C1 segment of cervical spinal cord (tissue), 14 donors: ENCODE measurements at places on chromosomes 1 and 21.

DNA sequence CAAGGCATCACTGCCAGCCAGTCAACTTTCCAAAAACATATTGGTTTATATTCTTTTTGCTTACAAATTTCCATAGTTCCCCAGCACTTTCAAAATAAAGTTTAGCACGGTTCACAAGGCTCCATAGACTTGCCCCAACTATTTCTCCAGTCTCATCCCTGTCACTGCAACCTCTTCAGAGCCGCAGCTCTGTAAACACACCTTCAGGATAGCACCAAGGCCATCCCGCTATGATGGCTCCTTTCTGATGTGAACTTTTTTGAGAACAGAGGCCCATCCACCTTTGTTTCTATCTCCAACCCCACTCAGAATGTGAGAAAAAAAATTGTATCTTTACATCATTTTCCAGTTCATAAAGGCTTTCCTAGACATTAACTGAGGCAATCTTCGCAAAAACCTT is 26.3 kb downstream of the PGM1 start:
- DNase-seq: no peak

DNA sequence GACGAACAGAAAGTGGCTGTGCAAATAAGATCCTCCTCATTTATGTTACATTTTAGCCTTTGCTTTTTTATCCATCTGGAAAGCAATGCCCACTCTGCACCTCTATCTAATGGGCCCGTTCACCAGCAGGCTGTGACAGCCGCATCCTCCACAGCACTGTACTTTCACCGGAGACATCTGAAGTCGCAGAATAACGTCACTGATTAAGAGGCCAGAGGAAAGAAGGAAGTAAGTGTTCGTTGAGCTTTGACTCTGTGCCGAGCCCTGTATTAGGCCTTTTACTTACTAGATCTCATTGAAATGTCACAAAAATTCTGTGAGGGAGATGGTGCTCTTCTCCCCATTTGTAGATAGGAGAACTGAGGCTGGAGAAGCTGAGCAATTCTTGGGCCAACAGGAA is 62.3 kb downstream of the KAZN start:
- no peak for DNase-seq

DNA sequence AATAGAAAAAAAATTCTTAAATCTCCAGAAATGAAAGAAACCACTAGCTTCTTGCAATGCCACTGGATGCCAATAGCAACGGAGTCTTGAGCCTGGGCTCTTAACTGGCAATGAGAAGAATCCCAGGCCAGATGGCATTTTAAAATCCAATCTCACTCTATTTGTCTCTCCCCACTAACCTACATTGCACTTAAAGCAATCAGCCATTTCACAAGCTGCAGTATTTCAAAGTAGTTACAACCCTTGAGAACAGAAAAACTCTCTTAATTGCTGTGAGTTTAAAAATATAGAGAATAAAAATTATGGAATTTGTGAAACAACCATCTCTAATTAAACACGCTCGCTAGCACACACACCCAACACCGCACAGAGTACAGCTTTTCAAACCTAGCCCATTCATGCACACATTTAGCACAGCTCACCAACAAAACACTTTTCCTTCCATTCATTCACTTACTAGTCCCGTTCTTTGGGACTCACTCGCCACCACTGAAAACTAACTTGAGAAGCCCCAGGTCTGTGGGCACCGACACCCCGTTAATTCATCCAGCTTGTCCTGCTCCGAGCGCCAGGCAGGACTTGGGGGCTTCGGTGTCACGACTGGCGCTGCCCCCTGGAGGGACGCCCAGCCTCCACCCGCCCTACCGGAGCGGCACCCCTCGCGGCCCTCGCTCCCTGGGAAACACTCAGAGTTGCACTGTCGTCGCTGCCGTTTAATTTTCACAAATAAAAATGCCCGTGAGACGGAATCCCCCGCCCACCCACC is 1.0 kb downstream of the DDAH1 start:
- DNase-seq: peak; percentile 42

DNA sequence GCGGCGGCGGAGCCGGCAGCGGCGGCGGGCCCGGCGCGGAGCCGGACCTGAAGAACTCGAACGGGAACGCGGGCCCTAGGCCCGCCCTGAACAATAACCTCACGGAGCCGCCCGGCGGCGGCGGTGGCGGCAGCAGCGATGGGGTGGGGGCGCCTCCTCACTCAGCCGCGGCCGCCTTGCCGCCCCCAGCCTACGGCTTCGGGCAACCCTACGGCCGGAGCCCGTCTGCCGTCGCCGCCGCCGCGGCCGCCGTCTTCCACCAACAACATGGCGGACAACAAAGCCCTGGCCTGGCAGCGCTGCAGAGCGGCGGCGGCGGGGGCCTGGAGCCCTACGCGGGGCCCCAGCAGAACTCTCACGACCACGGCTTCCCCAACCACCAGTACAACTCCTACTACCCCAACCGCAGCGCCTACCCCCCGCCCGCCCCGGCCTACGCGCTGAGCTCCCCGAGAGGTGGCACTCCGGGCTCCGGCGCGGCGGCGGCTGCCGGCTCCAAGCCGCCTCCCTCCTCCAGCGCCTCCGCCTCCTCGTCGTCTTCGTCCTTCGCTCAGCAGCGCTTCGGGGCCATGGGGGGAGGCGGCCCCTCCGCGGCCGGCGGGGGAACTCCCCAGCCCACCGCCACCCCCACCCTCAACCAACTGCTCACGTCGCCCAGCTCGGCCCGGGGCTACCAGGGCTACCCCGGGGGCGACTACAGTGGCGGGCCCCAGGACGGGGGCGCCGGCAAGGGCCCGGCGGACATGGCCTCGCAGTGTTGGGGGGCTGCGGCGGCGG is 1.0 kb downstream of the ARID1A start:
- peak; percentile 26 for DNase-seq

- no peak for DNase-seq
Measured at GRCh38 chr1:89890085-89890752, 69.4 kb downstream of the LRRC8D start.
